ENCODE measurements at places on chromosomes 3 and 15.
A peak's percentile ranks its signal among the peaks of the same experiment; 100 is the strongest.

GRCh38 chr3:128490915-128491690, 1.9 kb downstream of the GATA2 start:
- DNase-seq = no peak

DNA sequence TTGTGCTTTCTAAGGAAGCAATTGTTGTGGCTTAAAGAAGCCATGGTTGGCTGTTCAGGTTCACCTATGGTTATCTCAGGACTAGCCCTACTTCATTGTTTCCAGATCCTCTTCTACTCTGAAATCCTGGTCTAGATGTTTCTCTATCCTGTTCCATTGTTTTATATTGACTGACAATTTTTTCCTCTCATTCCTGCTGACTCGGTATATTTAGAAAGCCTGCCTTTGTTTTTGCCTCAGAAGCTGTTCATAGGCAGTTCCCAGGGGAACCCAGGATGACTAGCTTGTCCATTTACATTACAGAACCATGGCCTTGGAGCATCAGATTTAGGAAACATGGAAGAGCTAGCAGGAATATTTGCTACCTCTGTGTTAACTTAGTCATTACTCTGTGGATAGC, 64.0 kb downstream of the SLC9C1 start:
- DNase-seq = no peak

DNA sequence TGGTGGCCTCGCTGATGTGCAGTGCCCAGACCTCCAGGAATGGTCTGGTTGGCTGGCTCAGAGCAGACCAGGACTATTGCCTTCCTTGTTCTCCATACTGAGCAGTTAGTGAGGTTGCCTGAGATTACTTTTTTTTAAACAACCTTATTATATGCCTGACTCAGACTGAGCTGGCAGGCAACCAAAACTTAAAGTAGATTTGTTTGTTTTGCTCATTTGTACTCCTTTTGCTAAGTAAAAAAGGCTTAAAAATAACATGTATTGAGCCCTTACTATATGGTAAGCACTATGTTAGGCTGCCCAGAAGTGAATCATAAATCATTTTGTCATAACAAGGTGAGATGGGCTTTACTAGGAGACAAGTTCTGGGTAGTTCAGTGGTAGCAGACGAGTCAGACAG, 92.4 kb downstream of the GHSR start:
- peak; percentile 21 for DNase-seq

- DNase-seq = peak; percentile 80
These were observed 12.3 kb downstream of the CPNE9 start for GRCh38 chr3:9715764-9716437.

GRCh38 chr3:127787571-127788365, 34.5 kb downstream of the MGLL start:
- DNase-seq = no peak

GRCh38 chr3:141460097-141460704, 26.6 kb upstream of the RASA2 start:
- peak; percentile 71 for DNase-seq

DNA sequence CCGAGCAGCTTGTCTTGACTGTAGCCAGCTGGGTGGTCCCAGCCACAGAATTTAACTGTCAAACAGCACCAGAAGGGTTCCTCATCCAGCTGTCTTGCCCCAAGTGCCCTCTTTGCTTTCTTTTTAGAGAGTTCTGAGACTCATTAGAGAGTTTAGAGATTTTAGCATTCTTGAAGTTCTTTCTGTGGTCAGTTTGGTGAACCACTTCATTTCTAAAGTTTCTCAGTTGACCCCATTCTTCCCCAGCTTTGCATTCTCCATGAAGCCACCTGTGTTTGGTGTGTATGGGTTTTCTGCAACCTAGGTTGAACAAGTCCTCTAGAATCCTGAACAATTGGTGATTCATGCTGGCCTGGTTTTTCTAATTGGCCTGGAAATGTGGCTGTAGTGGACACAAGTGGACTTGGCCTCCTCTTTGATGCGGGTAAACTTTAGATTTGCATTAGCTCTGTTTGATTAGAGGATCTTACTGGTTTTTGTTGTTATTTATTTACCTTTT, 33.7 kb downstream of the FLNB start:
- DNase-seq = no peak

- DNase-seq = no peak
These were observed 44.9 kb downstream of the NMD3 start for GRCh38 chr3:161265916-161266571.

- DNase-seq = no peak
These were observed 74.3 kb upstream of the P2RY1 start for GRCh38 chr3:152760591-152760990.

DNA sequence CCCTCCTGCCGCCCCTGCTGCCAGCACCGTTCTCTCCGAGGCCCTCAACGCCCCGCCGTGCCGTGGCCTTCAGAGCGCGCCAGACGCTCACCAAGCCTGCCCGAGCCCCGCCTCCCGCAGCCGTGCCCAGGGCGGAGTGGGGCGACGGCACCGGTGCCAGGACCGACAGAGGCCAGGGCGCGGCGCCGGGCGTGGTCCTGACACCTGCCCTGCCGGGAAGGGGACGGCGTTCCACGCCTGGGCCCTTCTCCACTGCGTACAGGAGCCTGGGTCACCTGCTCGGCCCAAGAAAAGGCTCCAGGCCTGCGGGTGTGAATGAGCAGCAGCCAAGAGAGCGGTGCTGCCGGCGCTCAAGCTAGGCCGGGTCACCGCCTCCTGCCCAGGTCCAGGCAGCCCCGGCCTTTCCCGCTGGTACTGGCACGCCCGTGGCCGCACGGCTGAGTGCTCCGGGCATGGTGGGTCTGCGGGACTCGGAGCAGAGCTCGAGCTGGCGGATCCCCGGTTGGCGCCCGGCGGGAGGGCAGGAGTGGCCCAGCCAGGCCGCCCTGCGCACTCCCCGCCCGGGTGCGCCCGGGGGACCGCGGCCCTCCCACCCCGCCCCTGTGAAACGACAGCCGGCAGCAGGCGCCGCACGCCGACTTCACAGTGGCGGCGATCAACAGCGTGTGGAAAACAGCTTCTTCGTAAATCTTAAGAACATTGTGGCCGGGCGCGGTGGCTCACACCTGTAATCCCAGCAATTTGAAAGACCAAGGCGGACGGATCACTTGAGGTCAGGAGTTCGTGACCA, 4.2 kb downstream of the OCA2 start:
- DNase-seq = no peak

GRCh38 chr3:128468285-128468790, 1.6 kb upstream of the DNAJB8 start:
- DNase-seq = no peak

GRCh38 chr3:72797773-72798543, 50.3 kb downstream of the SHQ1 start:
- no peak for DNase-seq

- no peak for DNase-seq
These were observed 21.5 kb upstream of the MORF4L1 start for GRCh38 chr15:78850941-78851755.

GRCh38 chr3:15420871-15421270, 6.5 kb downstream of the METTL6 start:
- DNase-seq = no peak

- no peak for DNase-seq
These were observed 342.1 kb upstream of the LRRC3B start for GRCh38 chr3:26280517-26280916.

DNA sequence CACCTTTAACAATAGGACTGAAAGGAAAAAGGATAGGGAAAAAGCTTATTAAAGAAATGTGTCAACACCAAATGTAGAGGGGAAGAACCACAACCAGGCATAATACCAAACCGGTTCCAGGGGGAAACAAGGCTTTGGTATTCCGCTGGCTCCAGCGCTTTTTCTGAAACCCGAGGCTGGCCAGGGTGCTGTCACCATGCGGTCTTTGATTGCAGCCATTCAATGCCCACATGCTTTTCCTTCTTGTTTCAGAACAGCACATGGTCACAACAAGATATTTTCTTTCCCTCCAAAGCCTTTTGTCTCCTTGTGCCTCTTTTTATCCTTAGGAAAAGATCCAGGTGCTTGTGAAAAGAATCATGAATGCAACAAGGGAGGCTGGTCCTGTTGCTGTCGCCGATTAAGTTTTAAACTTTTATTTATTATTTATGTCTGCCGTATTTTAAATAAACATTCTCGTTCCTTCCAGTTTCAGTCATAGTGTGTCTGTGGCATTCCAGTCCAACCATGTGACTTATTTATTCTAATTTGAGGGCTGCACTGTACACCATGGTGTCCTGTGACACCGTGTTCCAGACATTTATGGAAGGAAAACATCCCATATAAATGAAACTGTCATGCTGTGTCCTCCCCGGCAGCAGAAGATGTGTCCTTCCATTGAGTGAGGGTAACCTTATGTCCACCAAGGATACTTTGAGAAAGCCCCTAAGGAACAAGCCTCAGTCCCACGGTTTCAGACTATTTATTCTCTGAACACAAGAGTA, 41.1 kb downstream of the CCK start:
- DNase-seq = no peak

GRCh38 chr15:93067649-93068085, 21.3 kb downstream of the RGMA start:
- DNase-seq = no peak

GRCh38 chr3:125236331-125236903, 23.9 kb upstream of the SLC12A8 start:
- DNase-seq = no peak

GRCh38 chr15:78880242-78880533, 7.5 kb downstream of the MORF4L1 start:
- DNase-seq = no peak

GRCh38 chr3:184295771-184296170, 3.3 kb upstream of the PSMD2 start:
- no peak for DNase-seq

DNA sequence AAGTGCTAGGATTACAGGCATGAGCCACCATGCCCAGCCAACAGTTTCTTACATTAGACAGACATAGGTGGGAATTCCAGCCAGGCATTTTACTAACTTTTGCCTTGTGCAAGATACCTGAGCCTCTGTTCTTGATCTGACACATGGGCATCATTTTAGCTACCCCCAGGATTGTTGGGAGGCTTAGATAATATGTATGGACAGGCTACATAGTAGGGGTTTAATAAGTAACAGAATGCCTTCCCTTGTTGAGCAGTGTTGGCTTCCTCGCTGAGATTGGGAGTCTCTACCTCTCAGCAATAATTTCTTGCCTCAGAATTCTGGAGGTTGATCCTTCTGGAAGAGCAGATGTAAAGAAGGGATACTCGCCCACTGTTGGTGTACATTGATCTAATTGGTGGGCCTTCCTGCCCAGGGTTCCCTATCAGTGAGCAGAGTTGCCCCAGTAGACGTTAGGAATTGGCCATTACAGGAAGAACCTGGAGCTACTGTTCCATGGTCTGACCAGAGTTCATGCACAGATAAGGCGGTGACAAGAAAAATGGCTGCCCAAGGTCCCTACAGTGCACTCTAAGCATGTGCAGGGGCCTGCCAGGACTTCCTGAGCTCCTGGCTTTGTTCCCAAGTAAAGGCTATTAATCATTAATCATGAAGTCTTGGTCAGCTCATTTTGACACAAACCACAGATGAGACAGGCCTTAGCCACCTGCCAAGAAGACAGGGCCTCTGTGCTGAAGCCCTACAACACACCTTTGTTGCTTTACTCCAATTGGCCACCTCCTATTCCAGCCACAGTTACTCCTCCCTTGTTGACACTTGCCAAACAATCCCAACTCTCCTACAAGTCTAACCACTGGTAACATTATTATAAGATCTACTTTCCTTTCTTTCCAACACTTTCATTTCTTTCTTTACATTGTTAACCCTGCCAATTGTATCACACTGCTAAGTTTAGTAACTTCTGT, 5.0 kb upstream of the IL17RE start:
- no peak for DNase-seq

GRCh38 chr3:177574222-177574856, 377.1 kb upstream of the TBL1XR1 start:
- DNase-seq = no peak

DNA sequence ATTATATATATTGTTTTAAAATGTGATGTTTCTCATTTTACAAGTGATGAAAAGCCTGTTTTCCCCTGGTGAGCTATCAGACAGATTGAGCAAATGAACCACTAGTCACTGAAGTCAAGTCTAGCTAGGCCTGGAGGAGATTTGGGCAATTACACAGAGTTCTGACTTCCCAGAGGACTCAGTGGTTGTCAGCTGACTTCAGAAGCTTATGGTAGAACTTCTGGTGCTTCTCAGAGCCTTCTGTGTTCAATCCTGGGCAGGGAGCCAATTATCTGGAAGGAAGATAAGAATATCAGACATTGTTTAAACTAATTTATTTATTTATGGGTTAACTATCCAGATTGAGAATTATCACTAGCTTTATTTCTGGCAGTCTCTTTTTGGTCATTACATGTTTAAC, 37.7 kb upstream of the NAALADL2 start:
- DNase-seq = no peak

DNA sequence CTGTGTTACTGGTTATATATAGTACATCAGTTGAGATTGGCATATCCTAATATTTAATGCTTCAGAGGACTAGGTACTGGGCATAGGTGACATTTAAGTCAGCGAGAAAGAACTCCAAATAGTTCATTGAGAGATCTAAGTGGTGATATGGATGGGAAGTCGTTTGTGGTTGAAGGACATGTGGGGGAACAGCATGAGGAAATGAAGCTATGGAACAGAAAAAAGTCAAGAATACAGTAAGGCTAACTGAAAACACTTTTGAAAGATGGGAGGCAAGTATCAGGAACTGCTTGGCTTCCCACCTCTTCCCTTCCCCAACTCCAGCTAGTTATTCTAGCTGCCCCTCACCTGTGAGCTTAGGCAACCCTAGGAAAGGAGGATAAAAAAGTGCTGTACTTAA, 3.7 kb upstream of the MYO5A start:
- DNase-seq = no peak

DNA sequence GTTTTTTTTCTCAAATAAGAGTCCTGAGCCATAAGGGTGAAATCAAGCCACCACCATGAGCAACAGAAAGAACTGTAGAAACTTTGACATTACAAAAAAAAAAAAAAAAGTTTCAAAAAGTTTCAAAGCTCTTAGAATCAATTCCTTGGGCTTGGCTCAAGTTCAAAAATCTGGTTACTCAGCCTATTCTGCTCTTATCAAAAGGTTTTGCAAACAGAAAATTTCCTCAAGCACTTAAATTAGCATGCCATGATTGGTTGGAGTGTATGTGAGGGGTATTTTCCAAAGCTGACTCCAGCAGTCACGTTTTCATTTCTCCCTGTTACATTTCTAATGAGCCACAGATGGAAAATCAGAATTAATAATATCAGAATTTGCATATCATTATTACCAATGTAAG, 12.1 kb upstream of the PEX5L start:
- no peak for DNase-seq

- DNase-seq = no peak
These were observed 76.0 kb downstream of the PTPRG start for GRCh38 chr3:61637088-61638051.

- no peak for DNase-seq
These were observed 21.9 kb downstream of the GLDN start for GRCh38 chr15:51363383-51363782.

Measured in T1000 (cell line).